ENCODE measurements at places on chromosomes 4 and X.
A peak's percentile ranks its signal among the peaks of the same experiment; 100 is the strongest.

GRCh38 chr4:153451911-153452657 is 14.1 kb upstream of the TMEM131L start:
- no peak for DNase-seq

DNA sequence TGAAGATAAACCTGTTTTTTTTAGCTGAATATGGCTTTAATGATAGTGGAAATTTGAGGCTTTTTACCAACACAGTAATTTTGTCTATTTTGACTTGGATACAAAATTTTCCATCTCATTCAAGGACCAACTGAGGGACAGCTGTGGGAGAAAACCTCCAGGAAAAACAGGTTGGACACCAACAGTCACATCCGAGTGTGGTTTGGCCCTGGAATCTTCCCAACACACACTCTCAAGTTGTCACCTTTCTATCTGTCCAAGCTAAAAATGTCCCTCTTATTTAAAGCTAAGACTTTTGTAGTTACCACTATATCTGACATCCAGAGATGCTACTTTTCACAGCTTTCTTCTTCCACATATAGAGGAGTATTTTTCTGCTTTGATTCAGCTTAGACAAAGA is 404.9 kb downstream of the PCDH7 start:
- no peak for DNase-seq

- DNase-seq = no peak
These were observed 37.9 kb upstream of the PITX2 start for GRCh38 chr4:110660755-110661154.

DNA sequence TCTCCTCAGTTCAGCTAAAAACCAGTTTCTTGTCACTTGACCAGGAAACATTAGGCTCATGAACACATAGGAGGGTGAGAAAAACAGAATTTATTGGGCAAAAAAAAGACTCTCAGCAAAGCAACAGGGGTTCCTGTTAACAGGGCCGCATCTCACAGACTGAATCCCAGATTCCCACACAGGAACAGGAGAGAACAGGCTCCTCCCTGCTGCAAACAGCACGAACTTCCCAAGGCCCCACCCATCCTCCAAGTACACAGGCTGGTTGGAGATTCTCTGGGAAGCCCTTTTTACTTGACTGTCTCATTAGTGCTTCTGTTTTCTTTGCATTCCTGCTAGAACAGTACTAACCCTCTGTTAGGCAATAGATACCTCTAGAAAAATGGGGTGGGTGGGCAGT is 52.4 kb upstream of the IL21 start:
- DNase-seq = no peak

DNA sequence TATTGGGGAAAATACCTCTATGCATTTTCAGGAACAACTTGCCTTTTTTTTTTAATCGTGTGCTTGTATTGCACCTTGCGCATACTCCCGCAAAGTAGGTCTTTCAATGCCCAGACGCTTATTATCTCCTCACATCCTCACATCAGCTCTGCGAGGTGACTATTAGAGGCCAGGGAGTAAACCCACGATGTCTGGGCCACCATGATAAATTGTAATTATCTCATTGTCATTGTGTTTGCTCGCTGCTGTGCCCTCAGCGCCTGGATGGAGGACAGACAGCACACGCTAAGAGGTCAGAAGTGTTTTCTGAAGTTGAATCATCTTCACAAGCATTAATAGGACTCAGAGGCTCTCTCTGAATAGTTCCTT is 1.0 kb upstream of the RELL1 start:
- no peak for DNase-seq

DNA sequence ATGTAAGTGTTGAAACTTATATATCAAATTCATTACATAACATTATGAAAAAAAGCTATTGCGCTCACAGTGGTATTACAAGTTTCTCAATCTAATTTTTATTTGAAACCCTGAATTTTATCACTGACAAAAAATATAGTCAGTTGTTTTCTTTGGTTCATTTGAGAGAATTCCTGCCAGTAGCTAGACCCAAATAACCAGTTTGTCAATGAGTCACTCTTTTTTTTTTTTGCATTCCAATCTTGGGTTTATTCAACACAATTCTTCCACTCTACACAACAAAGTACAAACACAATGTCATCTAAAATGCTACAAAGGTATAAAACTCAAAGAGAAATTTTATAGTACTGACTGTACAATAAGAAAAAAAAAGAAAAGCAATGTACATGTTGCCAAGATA is 13.1 kb downstream of the HPF1 start:
- no peak for DNase-seq

- no peak for DNase-seq
These were observed 49.8 kb upstream of the CYSLTR1 start for GRCh38 chrX:78377186-78377585.

GRCh38 chr4:149489321-149489720 is 326.3 kb downstream of the IQCM start:
- DNase-seq = no peak

GRCh38 chr4:152605641-152606335 is 69.9 kb upstream of the FBXW7 start:
- no peak for DNase-seq

DNA sequence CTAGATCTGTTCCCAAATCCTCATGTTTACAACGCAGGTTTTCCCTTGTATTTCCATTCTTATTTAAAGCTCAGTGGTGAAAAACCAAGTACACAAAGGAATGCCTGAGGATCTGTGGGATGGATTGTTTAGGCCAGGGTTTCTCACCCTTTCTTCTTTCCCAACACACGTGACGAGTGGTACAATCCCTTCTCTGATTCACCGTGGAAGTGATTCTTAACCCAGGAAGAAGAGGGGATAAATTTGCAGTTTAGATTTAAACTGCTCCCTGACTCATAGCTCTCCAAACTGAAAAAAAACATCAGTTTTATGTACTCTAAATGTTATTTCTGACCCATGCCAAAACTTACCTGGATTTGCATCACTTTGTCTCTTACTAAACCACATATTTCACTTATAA is 17.0 kb downstream of the PAQR3 start:
- no peak for DNase-seq

GRCh38 chr4:2096073-2096609 is 37.0 kb downstream of the NAT8L start:
- no peak for DNase-seq

- DNase-seq = no peak
These were observed 5.7 kb downstream of the NSG1 start for GRCh38 chr4:4392501-4393183.

DNA sequence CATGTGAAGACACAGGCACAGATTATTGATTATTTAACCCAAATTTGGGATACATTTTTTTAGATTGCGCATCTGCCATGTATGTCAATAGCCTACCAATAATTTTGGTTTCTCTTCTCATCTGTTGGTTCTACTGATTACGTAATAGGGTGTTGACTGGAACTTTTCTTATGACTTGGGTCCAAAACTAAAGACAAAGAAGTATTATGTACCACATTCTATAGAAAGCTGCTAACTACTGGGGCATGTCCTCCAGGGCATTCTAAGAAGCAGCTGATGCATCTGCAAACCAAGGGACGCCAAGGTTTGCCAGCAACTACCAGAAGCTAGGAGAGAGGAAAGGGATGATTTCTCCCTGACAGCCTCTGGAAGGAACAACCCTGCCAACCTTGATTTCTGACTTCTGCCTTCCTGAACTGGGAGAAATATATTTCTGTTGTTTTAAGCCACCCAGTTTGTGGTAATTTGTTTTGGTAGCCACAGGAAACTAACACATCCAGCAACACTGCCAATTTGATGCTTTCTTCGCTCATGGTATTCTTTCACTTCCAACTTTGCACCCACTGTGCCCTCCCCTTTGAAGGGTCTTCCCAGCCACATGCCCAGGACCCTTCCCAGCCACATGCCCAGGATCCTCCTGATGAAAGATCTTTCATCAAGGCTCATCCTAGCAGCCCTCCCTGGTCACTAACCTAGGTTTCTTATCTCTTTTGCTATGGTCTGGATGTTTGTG is 15.9 kb upstream of the TLR1 start:
- no peak for DNase-seq

- DNase-seq = no peak
These were observed 54.0 kb upstream of the AMELX start for GRCh38 chrX:11239230-11239629.

- no peak for DNase-seq
These were observed 222.3 kb upstream of the AGTR2 start for GRCh38 chrX:115948018-115948923.

DNA sequence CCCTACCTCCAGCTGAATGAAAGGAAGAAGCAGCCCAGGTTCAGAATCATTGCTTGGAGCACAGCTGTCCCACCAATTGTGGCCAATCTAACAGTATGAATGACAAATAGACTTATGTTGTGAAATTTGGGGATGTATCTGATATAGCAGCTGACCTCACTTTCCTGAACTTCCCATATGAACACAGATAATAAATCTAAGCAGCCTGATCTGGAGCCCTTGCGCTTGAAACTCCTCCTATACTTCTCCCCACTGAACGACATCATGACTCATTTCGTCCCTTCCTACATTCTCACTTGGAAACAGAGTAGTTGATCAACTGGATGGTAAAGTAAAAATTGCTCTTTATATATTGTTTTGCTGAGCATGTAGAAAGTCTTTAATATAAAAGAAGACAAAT is 24.2 kb upstream of the AMELX start:
- no peak for DNase-seq

GRCh38 chrX:39491548-39492297 is 606.0 kb downstream of the BCOR start:
- DNase-seq = peak; percentile 19

DNA sequence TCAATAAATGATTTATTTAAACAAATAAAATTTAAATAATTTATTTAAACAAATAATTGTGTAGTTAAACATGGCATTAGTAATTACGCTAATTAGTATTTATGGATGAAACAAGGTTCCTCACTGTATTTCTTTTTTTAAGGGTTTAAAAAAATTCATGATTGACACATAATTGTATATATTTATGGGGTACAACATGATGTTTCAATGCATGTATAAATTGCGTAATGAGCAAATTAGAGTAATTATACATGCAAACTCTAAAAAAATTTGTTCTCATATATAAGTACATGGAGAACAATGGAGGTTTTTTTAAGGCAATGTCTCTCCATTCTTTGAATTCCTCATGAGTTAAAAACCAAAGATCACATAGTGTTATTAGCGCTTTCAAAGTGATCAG is 115.7 kb upstream of the KLF3 start:
- no peak for DNase-seq

DNA sequence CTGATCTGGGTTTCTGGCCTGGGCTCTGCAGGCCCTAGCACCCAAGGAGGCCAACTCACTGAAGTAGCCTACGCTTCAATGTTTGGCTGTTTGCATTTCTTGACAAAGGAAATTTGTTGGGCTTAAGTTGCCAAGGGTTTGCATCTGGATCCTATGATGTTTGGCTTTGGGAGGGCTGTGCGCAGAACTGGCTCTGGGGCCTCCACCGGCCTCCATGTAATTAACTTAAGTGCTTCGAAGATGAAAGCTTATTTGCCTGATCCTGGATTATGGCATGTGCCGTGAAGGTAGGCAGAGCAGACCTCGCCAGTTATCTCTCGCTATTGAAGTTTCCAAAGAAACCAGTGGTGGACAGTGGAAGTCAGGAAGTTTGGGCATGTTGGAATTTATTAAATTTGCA is 124.3 kb upstream of the STX18 start:
- DNase-seq = no peak

GRCh38 chr4:140238351-140239056 is 84.5 kb upstream of the MAML3 start:
- DNase-seq = no peak

All from stimulated activated CD8-positive, alpha-beta memory T cell treated with anti-CD3 and anti-CD28 coated beads, Interleukin-7, amount 100 ng/mL, for 24 hours (primary cell).